Stimulated activated CD8-positive, alpha-beta memory T cell treated with anti-CD3 and anti-CD28 coated beads, Interleukin-7, amount 100 ng/mL, for 1 hour (primary cell): ENCODE measurements at places on chromosomes 6 and 20.

DNA sequence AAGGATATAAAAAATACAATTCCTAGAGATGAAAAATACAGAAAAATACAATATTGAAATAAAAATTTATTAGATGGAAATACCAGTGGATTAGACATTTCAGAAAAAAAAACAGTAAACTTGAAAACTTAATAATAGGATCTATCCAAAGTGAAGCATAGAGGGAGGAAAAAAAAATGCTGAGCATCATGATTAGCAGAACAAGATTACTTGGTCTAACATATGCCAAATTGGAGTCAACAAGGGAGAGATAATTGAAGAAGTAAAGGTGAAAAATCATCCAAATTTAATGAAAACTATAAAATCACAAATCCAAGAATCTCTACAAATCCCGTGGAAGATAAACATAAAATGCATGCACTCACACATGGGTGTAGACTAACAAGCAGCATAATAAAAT is 166.2 kb upstream of the BMP5 start:
- DNase-seq = no peak

GRCh38 chr6:113060664-113061063 is 713.5 kb downstream of the RFPL4B start:
- no peak for DNase-seq

DNA sequence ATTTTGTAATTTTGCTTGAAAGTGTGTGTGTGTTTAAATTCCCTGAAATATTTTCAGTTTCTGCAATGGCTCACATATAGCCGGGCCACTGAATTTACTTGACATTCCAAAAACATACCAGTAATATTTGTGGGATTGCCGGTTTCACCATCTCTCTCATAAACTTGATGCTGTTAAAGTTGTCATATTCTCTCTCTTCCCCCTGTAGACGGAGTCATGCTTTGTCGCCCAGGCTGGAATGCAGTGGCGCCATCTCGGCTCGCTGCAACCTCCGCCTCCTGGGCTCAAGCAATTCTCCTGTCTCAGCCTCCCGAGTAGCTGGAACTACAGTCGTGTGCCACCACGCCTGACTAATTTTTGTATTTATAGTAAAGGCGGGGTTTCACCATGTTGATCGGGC is 122.1 kb downstream of the TIAM2 start:
- no peak for DNase-seq

DNA sequence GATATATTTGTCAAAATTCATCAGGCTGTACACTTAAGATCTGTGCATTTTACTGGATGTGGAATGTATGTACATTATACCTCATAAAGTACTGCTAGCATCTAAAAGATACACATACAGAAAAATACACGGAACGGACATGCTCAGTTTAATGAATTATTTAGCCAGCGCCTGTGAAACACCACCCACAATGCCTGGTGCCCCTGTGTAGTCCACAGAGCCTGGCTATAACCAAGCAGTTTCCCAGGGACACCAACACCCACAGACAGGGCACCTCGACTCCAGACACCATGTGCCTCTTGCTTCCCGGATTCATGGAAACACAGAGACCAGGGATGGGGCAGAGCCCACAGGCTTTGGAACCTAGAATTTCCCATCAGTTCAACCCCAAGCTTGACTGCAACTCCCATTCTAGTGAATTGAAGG is 17.4 kb upstream of the ARMC12 start:
- DNase-seq = no peak

DNA sequence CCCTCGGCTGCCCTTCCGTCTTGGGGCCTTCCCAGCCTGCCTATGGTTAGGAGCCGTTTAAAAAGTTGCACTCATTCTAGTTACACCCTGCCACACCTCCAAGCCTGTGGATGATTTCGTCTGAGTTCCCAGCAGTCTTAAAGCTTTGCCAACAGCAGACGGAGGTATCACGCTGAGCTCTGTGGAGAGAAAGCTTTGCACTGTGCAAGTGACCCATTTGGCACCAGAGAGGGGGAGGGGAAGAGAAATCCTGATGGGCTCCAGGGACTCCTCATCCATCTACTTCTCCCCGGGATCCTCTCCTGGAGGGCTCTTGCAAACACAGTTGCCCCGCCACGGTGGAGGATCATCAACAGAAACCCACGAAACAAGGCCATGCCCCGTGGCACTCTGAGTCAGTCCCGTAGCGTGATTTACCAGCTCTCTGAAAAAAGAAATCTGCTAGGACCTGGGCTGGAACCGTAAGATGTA is 98.8 kb upstream of the CITED2 start:
- no peak for DNase-seq

DNA sequence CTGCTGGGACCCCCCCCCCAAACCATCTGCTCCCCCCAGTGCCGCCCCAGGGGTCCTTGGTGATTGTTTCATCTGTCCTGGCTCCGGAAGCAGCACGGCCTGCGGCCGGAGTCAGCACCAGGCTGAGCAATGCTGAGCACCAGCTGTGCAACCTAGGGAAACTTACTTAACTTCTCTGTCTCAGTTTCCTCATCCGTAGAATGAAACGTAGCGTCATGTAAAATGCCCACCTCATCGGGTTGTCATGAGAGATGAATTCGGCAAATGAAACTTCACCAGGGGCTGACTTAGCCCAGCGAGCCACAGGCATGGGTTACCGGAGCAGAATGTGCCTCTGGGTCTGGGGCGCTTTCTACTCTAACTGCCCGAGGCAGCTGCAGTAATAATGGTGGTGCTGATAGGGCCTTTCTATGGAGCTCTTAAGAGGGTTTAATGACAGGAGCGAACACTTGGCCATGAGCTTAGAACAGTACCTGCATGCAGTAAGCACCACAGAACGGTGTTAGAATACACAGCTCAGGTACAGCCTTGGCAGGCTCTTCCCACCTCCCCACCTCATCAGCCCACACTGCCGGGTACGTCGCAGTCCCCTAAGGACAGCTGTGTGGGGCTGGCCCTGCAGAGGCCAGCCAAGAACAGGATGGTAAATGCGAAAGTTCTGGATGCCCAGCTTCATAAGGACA is 1.7 kb downstream of the THBS2 start:
- no peak for DNase-seq

- DNase-seq = no peak
Measured at GRCh38 chr20:34045930-34046725, 52.4 kb downstream of the RALY start.

DNA sequence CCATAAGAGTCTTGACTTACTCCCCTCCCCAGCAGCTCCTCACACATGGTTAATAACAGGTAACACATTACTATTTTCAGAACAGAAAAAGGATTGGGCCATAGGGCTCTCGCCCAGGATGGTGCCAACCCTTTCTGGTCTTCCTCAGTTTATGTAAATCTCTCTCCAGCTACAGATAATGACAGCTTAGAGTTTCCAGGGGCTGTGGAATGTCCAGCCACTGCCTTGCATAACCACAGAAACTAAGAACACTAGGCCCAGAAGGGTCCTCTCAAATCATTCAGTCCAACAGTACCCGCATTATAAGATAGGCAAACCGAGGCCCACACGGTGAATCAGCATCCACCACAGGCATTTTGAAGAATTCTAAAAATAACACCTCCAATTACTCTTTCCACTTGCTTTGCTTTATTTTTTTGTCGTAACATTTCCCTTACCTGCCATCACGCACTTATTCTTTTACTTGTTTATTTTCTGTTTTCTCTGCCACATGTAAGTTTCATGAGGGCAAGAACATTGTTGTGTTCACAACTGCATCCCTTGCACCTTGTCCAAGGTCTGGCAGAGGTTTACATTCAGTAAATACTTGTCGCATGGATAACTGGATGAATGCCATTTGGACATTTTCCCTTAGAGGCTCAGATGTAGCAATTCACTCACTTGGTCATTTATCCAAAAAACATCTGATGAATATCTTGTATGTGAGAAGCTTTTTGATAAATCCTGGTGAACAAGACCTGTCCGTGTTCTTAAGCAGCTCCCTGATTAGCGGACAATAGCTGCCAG is 6.4 kb upstream of the SDC4 start:
- no peak for DNase-seq

GRCh38 chr20:13259921-13260320 is 38.8 kb downstream of the ISM1 start:
- no peak for DNase-seq

DNA sequence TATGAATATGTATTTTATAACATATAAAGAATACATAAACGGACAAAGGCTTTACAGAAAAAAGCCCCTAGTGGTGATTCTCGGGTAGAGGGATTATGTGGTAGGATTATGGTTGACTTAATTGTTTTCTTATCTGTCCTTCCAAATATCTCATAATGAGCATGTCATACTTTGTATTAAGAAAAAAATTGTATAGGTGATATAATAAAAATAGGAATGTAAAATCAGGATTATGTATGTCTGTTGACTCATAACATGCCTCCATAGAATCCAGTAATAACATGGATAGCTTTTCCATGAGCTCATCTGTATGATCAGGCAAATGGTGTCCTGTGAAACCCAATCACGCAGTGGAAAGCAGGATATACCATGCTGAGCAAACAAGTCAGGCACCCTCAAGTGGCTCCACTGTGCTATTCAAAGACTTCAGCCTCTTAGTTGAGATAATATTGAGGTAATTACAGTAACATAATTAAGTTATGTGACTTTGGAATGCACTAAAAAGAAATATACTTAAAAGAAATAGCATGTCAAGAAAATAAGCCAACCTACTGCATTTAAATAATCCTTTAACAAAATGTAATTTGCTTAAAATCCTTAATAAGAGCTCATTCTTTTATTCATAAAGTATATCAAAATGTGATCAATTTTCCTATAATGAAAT is 39.6 kb upstream of the PRELID3B start:
- DNase-seq = no peak

- no peak for DNase-seq
Measured at GRCh38 chr20:20344476-20344875, 23.4 kb upstream of the INSM1 start.
